NCI-H748 treated with DMSO at 0.1 percent for 48 hours (cell line): ENCODE measurements at places on chromosomes 6 and 20.
A peak's percentile ranks its signal among the peaks of the same experiment; 100 is the strongest.

GRCh38 chr20:1825507-1825906 lies 69.7 kb upstream of the SIRPA start:
- no peak for DNase-seq

- DNase-seq, result no peak
Observed at GRCh38 chr6:45574014-45574461, 196.3 kb upstream of the SUPT3H start.

- DNase-seq, result no peak
Observed at GRCh38 chr20:11315525-11315924, 602.2 kb upstream of the BTBD3 start.

- no peak for DNase-seq
Observed at GRCh38 chr6:111603040-111603439, 2.6 kb downstream of the TRAF3IP2 start.

GRCh38 chr6:131400054-131400778 lies 172.8 kb upstream of the ARG1 start:
- no peak for DNase-seq

GRCh38 chr20:5859608-5860007 lies 90.7 kb downstream of the TRMT6 start:
- DNase-seq, result no peak

DNA sequence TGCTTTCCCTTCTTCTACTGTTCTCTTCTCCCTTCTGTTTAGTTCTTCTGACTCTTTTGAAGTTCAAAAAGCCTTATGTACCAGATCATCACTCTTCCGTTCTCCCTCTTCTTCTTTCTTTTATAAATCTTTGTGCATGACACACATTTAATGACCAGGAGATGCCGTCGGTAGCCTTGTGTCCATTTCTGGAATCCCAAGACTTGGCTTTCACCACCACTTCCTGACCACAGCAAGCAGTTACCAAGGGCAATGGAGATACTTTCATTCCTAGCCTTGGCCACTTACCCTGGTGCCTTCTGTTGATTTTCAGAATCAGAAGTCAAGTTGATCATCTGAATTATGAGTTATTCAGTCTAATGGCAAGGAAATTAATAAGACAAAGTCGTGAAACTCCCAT lies 268.5 kb upstream of the QKI start:
- no peak for DNase-seq

- peak; percentile 83 for DNase-seq
Observed at GRCh38 chr6:37381579-37381978, 27.8 kb downstream of the RNF8 start.

- DNase-seq, result no peak
Observed at GRCh38 chr6:134821928-134822864, 127.7 kb downstream of the ALDH8A1 start.

DNA sequence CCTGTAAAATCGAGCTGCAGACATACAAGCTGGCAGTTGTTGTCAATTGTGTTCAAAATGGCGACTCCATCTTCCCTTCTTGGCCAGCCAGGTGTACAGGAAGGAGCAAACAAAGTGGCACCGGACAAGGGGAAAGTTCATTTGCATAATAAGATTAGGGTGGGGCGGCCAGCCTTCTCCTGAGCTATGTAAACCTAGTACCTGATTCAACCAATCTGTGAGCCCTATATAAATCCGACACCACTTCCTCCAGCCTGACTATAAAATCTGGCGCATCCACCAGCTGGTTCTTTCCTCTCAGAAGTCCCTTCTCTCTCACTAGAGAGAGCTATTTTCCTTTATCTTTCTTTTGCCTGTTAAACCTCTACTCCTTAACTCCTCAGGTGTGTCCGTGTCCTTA lies 8.1 kb upstream of the HBS1L start:
- no peak for DNase-seq

GRCh38 chr6:2632976-2633584 lies 117.6 kb downstream of the MYLK4 start:
- DNase-seq, result no peak
